D341Med (cell line): ENCODE measurements at places on chromosomes 13 and 19.
A peak's percentile ranks its signal among the peaks of the same experiment; 100 is the strongest.

DNA sequence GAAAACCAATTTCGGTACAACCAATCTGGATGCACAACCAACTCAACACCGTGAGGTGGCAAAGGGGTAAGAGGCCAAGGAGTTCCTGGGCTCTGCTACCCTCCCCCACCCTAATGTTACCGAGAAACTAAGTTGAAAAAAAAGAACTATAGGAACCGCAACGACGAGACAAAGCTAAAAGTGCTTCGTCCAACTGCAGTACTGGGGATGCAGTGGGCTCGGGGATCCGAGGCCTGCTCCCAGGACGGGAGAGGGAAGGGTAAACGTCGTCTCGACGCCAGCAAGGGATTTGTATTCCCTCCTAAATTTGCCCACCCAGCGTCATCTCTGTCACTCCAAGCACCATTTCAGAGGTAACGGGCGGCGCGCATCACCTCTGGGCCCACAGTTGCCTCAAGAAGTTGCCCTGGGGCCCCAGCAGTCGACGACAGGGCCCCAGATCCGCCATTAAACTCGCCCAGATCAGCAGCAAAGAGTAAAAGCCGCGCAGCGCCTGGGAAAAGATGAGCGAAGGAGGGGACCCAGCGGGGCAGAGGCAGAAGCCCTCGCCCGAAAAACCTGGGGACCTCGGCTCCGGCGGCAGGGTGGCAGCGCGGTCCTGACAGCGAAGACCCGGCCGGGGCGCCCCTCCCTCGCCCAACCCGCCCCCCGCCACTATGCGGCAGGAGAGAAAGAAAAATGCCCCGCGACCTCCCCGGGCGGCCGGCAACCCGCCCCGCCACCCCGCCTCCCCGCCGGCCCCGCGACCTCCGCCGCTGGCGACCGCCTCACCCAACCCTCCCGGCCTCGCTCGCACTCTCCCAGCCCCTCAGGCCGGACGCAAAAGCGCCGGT lies 752 bp downstream of the ZMYM5 start:
- peak; percentile 63 for DNase-seq

DNA sequence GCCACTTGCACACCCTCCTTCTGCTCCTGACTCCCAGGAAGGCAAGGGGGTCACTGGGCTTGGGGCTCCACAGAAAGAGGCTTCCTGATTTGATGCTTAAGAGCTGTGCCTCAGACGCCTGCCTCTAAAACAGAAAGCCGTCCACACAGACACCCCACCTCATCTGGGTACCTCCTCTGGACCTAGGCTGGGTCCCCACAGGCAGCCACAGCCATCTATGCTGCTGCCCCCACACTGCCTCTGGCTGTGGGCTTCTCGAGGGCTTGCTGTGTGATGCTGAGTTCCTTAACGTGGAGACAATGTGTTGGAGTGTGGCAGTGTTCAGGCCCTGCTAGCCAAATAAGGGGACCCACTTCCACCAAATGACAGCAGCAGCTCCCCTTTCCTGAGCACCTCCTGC lies 8.5 kb upstream of the ZSCAN22 start:
- DNase-seq, result no peak

DNA sequence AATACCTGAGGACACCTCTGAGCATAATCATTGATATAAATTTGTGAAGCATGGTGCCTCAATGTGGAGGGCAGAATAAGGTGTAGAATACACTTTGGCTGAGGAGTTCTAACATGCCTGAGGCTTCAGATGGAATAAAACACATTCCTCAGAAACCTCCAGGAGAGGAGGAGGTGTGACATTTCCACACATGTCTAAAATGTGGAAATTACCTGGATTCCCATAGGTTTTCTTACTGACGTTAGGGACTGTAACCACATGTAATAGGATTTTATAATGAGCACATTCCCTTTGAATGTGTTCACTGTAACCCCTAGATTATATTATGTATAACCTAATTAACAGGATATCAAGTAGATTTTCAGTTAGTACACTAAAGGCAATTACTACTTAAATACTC lies 226.1 kb downstream of the TDRD3 start:
- DNase-seq, result no peak

GRCh38 chr13:99231721-99232120 lies 26.5 kb downstream of the GPR18 start:
- no peak for DNase-seq

GRCh38 chr19:58395220-58395978 lies at the start of gene RNF225:
TSS of gene RNF225 (plus strand) at chr19:58395656. CDS start at chr19:58396090, 434 bp downstream.
- DNase-seq, result no peak

- DNase-seq, result no peak
Observed at GRCh38 chr13:25423831-25424230, 52.1 kb downstream of the ATP8A2 start.

- peak; percentile 28 for DNase-seq
Observed at GRCh38 chr13:85170372-85170771, 628.8 kb downstream of the SLITRK6 start.
